ENCODE measurements at places on chromosomes 6 and 20.

DNA sequence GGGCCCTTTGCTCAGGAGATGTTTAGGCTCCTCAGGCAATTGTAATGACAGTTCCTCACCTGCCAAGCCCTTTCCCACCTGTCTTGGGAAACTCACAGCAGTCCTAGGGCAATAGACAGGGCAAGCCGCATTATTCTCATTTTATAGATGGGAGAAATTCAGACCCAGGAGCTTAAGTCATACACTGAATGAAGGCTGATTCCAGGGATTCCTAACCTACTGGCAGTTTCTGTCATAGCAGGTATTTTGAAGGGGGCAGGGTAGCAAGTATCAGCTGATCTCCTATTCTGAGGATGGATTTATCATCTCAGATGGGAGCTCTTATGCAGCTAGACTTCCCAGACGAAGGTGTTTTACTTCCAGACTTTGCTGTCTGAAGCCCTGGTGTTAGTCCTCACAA, 61.4 kb upstream of the MYL9 start:
- no peak for DNase-seq

GRCh38 chr6:71205336-71205956, 83.2 kb upstream of the OGFRL1 start:
- DNase-seq: no peak

GRCh38 chr6:145883263-145883662, 68.7 kb upstream of the FBXO30 start:
- no peak for DNase-seq

- DNase-seq: peak; percentile 23
Measured at GRCh38 chr6:116615937-116616736, at the start of gene RSPH4A. TSS of gene RSPH4A (plus strand) at chr6:116616479. CDS start at chr6:116616624, 145 bp downstream.

DNA sequence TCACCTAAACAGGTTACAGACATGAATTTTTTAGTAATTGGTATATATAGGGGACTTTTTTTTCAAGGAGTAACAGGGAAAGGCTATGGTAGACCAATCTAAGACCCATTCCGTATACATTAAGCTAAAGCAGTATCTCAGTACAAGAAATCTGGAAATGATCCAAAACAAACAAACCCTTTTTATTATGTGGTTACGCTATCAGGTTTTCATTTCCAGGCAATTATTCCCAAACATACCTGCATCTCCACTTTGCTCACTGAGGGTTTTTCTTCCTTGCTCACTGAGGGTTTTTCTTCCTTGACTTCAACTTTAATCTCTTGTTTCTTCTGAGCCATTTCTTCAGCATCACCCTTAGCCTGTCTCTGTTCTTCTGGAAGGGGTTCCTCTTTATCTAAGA, 107.3 kb downstream of the EPB41L2 start:
- DNase-seq: no peak

DNA sequence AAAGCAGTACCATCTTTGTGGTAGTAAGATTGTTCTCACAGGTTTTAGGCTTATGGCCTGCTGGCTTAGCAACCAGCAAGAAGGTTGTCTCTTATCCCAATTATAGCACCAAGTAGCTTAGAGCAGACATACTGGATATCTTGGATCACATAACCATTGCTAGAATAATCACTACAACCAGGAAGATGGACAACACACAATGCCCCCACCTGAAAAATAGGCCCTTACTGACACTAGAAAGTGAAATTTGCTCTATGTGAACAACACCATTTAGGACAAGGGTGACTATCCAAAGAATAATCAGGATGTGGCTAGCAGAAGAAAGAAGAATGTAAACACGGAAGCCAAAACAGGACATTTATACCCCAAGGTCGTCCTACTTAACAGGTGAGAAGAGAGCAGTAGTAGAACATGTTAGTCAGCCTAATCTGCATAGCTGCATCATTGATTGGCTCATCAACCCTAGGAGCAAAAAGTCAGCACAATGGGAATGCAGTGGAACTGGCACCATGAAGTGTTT, 172.7 kb upstream of the MARCKS start:
- no peak for DNase-seq

DNA sequence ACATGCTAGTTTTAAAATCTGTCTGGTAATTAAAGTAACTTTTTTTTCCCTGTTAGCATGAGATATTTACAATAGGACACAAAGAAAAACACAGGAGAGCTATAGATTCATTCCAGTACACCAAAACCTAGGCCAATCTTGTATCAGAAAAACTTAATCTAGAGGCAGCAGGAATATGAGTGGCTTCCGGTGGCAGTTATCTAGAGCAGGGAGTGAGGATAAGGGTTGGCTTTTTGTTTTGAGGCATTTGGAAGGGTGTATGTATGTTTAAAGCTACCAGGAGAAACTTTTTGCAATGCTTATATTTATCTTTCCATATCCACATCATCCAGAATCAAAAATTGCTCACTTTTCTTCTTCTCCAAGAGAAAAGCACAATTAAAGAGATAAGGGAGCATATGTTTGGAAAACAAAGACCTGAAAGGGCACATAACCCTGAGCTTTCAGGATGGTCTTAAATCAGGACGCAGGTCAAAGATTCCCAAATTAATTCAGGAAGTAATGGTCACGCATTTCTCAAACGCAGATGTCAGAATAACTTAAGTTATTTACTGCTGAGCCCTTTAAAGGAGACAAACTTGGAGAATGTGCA, 13.1 kb downstream of the TFAP2A start:
- no peak for DNase-seq

DNA sequence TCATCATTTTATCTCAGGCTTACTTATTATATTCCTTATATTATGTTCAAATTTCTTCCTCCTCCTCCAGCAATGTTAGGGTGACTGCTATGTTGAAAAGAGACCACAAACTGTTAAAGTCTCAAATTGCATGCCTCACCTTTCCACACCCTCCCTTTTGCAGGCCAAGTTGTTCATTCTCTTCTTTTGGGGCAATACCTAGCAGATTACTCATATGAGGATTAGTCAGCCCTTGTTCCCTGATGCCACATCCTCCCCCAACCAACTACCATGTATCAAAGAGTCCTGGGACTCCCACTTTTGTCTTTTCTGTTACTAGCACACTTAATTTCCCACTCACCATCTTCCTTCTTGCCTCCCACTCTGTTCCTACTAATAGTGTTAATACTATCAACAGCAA, 434.7 kb downstream of the BCKDHB start:
- DNase-seq: no peak

DNA sequence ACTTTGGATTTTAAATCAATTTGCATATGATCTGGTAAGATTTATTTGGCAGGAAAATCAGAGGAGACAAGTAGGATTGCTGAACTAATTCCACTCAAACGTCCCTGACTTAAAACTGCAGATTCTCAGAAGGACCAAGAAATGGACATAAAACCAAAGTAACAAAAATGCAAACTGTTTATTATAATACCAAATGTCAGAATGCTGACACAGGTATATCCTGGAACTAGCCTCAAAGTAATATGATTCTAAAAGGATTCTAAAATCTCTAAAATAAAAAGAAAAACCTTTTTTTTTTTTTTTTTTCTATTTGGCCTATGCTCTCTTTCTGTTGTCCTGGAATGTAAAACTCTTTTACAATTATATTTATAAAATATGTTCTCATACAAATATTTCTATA, 74.4 kb upstream of the BTBD3 start:
- no peak for DNase-seq

GRCh38 chr6:161748535-161749416, 474.9 kb upstream of the AGPAT4 start:
- no peak for DNase-seq

DNA sequence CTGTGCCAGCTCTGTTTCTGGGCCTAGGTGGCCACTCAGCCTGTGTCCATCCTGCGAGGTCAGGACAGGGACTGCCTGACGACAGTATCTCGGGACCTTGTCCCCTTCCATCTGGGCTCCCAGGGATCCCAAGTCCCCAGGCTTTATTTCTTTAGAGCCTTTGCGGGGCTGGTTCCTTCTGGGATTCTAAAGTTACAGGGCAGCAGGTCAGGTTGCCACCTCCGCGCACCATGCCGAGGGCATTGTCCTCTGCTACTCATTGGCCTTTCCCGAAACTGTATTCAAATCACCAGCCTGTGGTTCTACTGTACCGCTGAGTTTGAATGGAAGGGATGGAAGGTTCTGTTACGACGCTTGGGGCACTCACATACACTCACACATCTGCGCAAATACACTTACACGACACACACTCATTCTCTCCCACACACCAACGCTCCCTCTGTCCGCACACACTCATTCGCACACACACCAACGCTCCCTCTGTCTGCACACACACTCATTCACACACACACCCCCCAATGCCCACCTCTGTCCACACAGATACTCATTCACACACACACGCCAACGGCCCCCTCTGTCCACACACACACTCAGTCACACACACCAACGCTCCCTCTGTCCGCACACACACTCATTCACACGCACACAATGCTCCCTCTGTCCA, 59.8 kb upstream of the THBS2 start:
- DNase-seq: no peak

DNA sequence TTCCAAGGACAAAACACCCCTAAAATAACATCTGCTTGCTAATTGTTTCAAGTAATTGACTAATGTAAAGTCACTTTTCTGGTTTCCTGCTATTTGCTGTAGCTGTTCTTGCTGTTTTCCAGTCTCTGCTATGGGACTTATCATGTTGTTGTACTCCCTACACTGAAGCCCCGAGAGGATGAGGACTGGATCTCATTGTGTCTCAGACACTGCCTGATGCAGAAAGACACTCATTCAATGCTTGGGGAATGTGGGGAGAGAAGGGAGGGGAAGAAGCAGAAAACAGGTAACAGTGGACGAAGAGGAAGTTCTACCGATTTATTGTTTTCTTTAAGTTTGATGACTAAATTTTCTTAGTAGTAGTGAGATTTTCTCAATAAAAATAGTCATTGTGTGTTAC, 79.8 kb downstream of the DOK5 start:
- DNase-seq: no peak

- no peak for DNase-seq
Measured at GRCh38 chr20:4766631-4767030, 44.9 kb downstream of the PRND start.

- DNase-seq: no peak
Measured at GRCh38 chr20:37992802-37993409, 40.4 kb downstream of the TTI1 start.

- DNase-seq: no peak
Measured at GRCh38 chr6:135617222-135617621, 119.7 kb upstream of the AHI1 start.

Measured in stimulated activated CD4-positive, alpha-beta T cell treated with anti-CD3 and anti-CD28 coated beads, Interleukin-15, amount 100 ng/mL, for 1 hour (primary cell).